ENCODE measurements at places on chromosomes 6 and 20. TPM values are rescaled to one million over a fixed set of nuclear protein-coding genes. Genes with fewer than 3 reads are reported as not detected.

The RAET1L gene
- not detected for polyA plus RNA-seq

The TRIM10 gene
- polyA plus RNA-seq, result 0.37 TPM

The COL21A1 gene
- 121 TPM for polyA plus RNA-seq

The HSPA12B gene
- 21.5 TPM for polyA plus RNA-seq

DNA sequence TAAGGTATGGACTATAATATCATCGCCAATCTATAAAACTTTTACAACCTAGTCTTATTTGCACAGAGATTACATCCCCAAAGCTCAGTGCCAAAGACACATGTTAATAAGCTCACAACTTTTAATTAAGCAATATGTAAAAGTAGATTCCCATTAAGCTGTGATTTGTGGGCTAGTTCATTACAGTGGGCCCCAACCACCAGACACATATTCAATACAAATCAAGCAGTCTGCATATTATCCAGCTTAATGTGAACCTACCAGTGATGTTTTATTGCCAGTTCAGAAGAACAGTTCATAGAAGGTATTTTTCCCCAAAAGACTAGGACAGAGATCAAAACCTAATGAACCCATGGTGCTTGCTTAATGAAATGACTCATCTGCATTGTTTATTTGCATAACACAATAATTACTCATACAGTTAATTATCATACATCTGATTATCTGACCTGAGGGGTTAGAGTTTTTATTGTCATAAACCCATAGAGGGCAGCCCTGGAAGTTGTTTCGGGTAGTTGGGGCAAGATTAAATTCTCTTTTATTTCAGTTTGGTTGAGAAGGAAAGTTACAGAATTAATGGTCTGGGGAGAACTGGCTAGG is 831.0 kb downstream of the TFAP2A start:
- no peak for DNase-seq

DNA sequence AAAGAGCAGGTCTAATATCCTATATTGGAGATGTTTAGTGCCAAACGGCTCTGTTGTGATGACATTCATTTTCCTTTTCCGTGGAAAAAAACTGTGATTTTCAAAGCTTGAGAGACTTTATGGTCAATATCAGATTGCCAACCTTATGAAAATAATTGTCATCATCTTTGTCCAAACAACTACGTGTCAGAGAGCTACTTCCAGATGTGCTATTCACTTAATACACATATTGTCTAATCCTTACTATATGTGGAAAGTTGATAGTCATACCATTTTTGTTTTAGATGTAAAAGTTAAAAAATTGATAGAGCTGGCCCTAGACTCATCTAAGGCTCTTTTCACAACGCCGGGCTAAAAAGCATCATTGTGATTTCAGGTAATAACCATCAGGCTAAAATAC is 550.0 kb downstream of the PHF3 start:
- DNase-seq, result peak; percentile 37

- no peak for DNase-seq
These were observed 9.5 kb downstream of the TXNDC5 start for GRCh38 chr6:7901056-7901455.

DNA sequence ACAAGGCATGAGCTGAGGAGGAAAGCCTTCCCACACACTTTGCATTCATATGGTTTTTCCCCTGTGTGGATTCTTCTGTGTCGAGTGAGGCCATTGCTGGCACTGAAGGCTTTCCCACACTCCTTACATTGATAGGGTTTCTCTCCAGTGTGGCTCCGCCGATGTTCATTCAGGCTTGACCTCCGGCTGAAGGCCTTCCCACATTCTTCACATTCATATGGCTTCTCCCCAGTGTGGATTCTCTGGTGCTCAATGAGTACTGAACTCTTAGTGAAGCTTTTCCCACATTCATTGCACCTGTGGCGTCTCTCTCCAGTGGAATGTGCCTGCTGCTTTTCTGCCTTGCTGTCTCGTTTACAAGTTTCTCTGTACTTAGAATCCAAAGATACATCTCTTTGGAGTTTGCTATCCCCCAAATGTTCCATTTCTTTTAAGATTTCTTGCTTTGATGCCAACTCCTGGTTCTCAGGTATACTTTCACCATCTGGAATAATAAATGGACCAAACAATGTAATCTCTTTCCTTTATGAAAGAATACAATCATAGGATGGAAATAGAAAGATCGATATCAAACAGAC is 9.5 kb downstream of the ZSCAN31 start:
- DNase-seq, result no peak

- DNase-seq, result no peak
These were observed 15.6 kb downstream of the TP53RK start for GRCh38 chr20:46673394-46674252.
